ENCODE measurements at places on chromosomes 6 and 20.

DNA sequence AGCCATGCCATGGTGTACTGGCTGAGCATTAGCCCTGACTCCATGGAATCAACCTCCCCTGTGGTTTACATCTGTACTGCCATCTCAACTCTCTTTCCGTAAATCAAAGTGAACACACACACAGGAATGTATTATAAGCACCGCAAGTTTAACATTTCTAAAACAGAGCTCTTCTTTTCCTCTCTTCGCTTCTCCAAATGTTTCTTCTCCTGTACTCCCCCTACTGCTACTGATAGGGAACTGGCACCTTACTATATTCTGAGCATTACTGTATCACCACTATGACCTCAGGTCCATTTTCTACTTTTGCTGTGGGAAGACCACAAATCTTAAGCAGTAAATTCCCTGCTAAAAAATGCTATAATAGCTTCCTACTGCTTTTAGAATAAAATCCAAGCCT, 101.2 kb downstream of the NUS1 start:
- DNase-seq: no peak

DNA sequence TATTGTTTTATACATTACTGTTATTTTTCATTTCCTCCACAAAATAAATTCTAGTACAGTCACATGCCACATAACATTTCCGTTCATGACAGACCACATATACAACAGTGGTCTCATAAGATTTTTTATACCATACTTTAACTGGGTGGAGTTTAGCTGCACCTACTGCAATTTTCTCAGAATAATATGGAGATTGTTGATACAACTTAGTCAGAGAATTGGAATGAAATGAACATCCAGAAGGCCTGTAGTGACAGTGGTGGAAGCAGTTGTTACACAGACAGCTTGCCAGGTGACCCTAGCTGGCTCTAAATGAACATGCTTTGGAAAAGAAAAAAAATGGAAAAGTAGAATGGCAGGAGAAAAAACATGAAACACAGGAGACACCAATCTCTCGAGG, 183.2 kb upstream of the TCF21 start:
- DNase-seq: no peak

GRCh38 chr20:52963131-52963530, 9.0 kb upstream of the TSHZ2 start:
- DNase-seq: no peak

- no peak for DNase-seq
Observed at GRCh38 chr6:78492351-78493017, 374.9 kb upstream of the IRAK1BP1 start.

DNA sequence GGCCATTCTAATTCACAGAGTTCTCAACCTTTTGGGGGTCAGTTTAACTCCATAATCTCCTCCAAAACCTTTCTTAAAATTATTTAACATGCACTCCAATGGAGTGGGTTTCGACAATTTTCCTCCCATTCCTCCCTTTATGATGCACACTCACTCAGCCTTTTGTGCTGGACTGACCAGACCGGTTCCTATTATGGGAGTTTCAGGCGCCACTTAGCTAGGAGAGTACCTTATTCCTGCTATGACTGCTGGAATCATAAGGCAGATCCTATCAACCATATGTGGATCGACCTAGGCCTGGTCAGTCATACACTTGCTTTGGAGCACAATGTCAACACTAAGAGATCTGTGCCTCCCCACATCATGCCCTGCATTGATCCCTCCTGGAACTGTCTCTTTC, 63.9 kb upstream of the MOCS1 start:
- DNase-seq: no peak

- DNase-seq: no peak
Observed at GRCh38 chr6:141851063-141851462, 281.7 kb upstream of the GJE1 start.

GRCh38 chr6:41439524-41440418, 104.4 kb downstream of the NCR2 start:
- DNase-seq: no peak

- DNase-seq: peak; percentile 81
Observed at GRCh38 chr6:42043787-42044475, 6.4 kb upstream of the TAF8 start.

DNA sequence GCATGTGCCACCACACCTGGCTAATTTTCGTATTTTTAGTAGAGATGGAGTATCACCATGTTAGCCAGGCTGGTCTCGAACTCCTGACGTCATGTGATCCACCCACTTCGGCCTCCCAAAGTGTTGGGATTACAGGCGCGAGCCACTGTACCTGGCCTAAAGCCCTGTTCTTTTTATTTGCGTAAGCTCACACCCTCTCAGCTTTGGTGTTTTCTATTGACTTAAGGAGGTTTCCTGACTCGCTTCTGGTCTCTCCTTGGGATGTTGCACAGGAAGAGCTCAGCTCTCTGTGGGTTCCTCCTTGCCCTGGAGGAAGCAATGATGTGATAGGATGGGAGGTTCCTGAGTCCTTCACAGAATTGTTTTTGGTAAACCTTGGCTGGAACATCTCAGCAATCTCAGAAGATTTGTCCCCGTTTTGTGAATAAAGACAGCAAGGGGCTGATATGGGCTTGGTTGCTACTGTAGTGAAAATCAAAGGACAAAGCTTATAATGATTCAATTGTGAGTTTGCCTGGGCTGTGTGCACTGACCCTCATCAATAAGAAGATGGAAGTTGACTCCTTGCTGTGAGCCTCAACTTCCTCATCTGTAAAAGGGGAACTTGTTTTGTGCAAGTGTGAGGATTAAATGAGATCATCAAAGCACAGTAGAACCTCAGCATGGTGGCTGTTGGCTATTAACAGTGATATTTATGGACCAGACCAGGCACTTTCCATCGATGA, 27.0 kb downstream of the TOX2 start:
- peak; percentile 41 for DNase-seq

- DNase-seq: no peak
Observed at GRCh38 chr20:24181151-24181550, 192.6 kb upstream of the GGTLC1 start.

DNA sequence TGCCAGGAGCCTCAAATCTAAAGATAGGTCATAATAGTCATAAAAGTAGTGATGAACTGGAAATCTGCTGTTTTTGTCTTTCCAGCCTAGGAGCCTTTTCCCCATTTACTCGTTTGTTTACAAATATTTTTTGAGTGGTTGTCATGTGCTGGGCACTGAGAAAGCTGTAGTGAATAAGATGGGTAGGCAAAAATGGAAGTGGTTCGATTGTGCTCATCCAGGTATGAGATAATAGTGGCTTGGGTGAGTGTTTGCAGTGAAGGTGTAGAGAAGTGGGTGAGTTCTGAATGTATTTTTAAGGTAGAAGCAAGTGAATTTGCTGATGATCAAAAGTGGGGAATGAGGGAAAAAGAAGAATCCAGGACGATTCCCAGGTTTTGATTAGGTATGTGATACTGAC, 53.0 kb downstream of the CARMIL1 start:
- no peak for DNase-seq

GRCh38 chr20:10501402-10501801, 66.3 kb downstream of the SLX4IP start:
- DNase-seq: no peak

- no peak for DNase-seq
Observed at GRCh38 chr20:33729101-33729500, 2.7 kb upstream of the ZNF341 start.

DNA sequence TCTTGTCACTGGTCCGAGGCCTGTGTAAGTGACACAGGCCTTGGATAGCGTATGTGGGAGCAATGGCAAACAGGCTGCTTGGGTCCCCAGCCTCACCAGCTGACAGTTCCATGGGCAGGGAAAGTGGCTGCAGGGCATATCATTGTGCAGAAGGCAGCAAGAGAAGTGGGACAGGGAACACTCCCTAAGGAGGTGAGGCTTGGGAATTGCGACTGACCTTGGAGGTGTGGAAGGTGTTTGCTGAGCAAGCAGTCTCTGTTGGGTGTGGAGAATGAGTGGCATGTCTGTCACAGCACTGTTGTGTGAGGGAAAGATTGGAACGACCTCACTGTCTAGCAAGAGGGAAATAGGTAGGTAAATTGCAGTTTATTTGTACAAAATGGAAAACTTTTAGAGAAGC, 16.8 kb downstream of the POFUT1 start:
- no peak for DNase-seq

GRCh38 chr6:76876922-76877553, 586.3 kb downstream of the HTR1B start:
- DNase-seq: peak; percentile 32

GRCh38 chr6:168942646-168943045, 311.0 kb downstream of the THBS2 start:
- no peak for DNase-seq

DNA sequence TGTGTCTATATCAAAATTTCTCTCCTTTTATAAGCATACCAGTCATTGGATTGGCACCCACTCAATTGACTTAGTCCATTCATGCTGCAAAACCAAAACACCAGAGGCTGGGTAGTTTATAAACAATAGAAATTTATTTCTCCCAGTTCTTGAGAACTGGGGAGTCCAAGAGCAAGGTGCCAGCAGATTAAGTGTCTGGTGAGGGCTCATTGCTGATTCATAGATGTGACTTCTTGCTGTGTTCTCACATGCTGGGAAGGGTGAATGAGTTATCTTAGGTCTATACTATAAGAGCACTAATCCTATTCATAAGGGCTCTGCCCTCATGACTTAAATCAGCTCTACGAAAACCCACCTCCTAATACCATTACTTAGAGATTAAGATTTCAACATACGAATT, 501.4 kb downstream of the EPM2A start:
- DNase-seq: no peak

DNA sequence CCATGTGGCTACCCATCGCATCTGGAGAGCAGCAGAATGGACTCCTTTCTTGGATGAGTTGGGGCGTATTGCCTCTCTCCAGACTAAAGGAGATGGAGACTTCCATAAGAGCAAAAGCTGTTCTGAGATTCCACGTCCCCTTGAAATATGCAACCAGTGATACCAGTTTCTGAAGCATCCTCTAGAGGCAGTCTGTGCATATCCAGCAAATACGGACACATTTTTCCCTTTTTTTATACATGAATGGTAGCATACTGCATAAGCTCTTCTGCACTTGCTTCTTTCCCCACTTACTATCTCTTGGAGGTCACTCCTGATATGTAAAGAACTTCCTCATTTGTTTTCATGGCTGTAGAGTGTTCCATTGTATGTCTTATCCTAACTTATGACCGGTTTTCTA, 34.6 kb downstream of the TAF8 start:
- DNase-seq: no peak

- DNase-seq: no peak
Observed at GRCh38 chr6:129115471-129115870, 232.5 kb downstream of the LAMA2 start.

- no peak for DNase-seq
Observed at GRCh38 chr6:149122850-149123821, 194.4 kb upstream of the TAB2 start.

GRCh38 chr20:57707849-57708693, 1.7 kb downstream of the PMEPA1 start:
- no peak for DNase-seq

GRCh38 chr6:30760549-30760948, 16.2 kb upstream of the IER3 start:
- no peak for DNase-seq

DNA sequence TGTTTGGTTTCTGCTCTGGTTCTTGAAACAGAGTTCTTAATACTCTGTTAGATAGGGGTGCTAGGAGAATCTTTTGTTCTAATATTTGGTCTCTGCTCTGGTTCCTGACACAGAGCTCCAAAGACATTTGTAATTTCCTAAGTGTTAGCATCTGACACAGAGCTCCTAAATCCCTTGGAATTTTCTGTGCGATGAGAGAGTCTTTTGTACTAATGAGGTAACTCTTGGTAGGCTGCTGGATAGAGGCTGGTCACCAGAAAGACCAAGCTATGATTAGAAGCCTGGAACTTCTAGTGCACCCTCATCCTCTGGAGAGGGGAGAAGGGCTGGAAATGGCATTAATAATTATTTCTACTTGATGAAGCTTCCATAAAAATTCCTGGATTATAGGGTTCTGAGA, 7.7 kb upstream of the CD109 start:
- no peak for DNase-seq

GRCh38 chr20:34907616-34908469, 31.4 kb downstream of the ACSS2 start:
- DNase-seq: peak; percentile 92
